ENCODE measurements at places on chromosomes 1 and 21.

- DNase-seq: peak; percentile 24
Observed at GRCh38 chr1:153262462-153263157, 3.1 kb downstream of the LORICRIN start.

DNA sequence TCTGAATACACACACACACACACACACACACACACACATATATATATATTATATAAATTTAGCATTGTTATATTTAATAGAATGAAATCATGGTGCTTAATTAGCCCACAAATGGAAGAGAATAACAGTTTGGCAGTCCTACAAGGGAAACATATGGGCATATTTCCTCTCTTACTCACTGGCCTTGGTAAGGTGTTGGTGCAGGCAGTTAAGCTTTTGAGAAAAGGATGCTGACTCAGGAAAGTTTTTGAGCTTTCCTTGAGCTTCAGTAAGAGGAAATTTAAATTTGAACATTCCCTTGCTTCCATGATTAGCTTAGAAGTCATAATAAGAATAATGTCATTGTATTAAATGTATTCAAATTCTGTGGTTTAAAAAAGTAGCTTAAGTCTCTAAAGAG, 37.0 kb upstream of the B3GALT5 start:
- DNase-seq: no peak

DNA sequence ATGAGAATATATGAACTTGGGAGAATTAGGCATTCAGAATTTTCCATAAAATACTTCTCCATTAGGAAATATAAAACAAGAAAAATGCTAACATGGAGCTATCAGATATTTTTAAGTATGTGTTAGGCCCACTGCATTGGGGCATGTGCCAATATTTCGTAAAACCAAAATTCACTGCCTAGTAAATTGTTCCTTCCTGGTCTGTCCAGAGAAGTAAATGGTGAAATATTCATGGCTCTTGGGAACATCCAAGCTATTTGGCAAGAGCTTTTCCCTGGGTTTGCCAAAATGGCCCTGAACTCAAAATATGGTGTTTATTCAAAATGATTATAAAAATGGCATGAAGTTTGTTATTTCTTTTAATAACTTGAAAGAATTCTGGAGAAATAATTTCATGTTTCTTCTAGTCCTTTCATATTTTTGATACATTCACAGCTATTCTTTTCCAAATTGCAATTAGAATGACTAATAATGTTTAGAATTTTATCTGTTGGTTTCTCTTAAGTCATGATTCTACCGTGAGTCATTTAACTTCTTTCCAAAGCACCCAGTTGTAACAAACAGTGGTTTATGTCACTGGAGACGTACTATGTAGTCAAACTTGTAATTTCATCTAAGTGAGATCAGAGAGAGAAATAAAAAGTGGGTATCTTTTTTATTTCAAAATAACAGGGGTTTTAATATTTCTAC, 25.7 kb upstream of the SLC19A2 start:
- DNase-seq: peak; percentile 17

- DNase-seq: no peak
Observed at GRCh38 chr1:8908388-8909151, 30.1 kb upstream of the ENO1 start.

DNA sequence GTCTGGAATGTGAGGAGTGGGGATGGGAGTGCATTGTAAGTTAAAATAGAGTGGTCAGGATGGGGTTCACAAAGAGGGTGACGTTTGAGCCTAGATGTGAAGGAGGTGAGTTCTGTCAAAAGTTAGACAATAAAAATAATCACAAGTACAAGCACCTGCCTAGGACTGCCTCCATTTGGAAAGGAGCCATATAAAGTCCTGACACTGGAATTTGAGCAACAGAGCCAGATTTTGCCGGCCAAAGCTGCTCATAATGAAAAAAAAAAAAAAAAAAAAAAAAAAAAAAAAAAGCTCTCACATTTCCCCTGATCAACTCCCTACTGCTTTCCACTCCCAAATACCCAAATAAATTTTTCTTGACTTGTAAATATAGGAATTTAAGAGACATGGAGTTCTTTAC, 4.1 kb downstream of the PALMD start:
- DNase-seq: no peak

DNA sequence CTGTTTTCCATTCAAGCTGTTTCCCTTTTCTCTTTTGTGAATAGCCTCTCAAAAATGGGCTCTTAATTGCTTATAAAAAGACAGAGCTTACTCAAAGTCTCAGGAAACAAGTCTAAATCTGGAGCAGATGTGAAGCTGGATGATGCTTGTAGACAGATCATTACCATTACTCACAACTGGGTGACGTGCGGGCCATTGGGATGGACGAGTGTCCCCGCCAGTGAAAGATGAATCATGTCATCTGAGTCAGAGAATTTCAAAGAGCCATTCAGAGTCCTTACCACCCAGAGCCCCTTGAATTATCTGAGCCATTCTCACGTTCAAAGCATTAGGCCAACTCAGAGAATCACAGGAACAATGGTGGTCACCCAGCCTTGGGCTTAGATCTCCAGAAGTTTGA, 134.6 kb downstream of the HUNK start:
- no peak for DNase-seq

DNA sequence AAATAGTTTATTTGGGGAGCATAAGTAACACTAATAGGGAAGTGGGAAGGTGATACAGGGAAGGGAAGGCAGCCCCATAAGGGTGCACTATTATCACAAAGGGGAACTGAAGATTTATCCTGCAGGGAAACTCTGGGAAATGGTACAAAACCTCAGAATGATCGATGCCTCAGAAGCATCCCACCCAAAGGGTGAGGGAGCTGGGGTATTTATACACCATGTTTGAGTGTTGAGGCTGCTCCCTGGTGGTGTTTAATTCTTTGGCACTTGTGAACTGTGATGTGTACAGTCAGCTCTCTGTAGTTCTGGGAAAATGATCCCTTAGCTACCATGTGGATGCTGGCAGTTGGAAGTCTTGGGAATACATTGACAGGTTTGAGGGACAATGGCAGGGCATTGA, 5.1 kb upstream of the TRIM62 start:
- no peak for DNase-seq
